Stimulated activated CD8-positive, alpha-beta memory T cell treated with anti-CD3 and anti-CD28 coated beads, Interleukin-4, amount 100 ng/mL, for 1 hour (primary cell): ENCODE measurements at places on chromosomes 2 and 18.

DNA sequence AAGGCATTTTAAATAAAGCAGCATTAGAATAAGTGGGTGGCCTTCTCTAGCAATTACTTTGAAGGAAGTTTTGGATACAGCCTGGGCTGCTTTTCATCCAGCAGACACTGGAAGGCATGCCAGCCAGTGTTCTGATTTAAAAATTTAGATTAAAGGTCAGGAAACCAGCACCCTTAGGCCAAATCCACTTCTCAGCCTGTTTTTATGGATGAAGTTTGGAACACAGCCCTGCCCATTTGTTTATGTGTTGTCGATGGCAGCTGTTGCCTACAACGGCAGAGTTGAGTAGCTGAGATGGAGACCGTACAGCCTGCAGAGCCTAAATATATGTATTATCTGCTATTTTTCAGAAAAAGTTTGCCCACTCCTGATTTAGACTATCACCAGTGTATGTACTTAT lies 313.6 kb upstream of the ACVR2A start:
- DNase-seq, result no peak

DNA sequence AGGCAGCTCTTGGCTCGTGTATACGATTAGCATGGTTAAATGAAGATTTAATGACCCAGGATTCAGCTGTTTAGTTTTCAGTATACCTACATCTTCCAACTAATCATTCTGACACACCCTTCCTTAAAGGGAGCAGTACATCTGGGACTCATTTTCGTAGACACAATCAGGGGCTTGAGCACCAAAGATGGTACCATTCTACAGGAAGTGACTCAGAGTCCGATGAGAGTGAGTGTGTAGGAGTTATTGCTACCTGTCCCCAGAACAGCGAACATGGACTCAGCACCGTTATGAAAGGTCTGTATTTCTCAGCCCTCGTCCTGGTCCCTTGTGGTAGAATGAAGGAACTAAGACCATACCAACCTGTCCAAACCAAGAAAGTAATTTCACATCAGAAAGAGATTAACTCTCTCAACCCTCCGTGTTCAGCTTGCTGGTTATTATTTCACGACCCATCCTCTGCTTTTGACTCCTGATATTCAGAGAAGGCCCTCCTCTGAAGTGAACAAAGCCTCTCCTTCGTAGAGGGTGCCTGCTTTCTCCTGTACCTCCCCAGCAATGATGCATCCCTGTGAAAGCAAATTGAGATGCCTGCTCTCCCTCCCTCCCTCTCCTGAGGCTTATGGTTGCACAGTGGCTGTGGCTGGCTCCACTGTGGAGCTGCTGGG lies 214.8 kb downstream of the MTX2 start:
- no peak for DNase-seq

- DNase-seq, result no peak
Measured at GRCh38 chr2:231238689-231239088, 40.3 kb downstream of the ARMC9 start.

- no peak for DNase-seq
Measured at GRCh38 chr18:34352385-34353163, 127.9 kb upstream of the NOL4 start.

- DNase-seq, result no peak
Measured at GRCh38 chr2:101082998-101083397, 68.2 kb downstream of the TBC1D8 start.

GRCh38 chr18:46152436-46152807 lies 48.2 kb downstream of the HAUS1 start:
- no peak for DNase-seq

- DNase-seq, result no peak
Measured at GRCh38 chr2:76050196-76050595, 339.5 kb upstream of the GCFC2 start.

GRCh38 chr2:52500561-52500960 lies 1267.0 kb upstream of the CHAC2 start:
- DNase-seq, result no peak

DNA sequence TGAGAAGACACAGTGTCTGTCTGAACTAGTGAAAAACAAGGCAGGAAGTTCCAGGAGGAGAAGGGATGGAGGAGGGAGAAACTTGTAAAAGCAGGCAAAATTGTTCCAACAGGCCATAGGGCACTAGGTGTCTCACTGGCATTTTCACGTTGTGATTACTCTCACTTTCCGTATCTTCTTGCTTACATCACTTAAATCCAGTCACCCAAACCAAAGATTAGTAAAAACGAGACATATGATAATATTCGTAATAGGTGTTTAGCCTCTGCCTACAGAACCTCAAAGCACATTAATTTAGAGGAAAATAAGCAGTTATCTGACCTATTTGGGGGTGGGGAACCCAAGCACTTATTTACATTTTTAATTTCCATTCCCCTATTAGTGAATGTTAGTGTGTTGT lies 78.3 kb downstream of the POU3F3 start:
- no peak for DNase-seq

- DNase-seq, result no peak
Measured at GRCh38 chr2:170847716-170848115, 31.0 kb downstream of the GAD1 start.

GRCh38 chr2:154402213-154402612 lies 296.3 kb upstream of the KCNJ3 start:
- DNase-seq, result no peak

GRCh38 chr2:96687266-96687665 lies 44.7 kb downstream of the FER1L5 start:
- DNase-seq, result no peak

GRCh38 chr2:189951791-189952535 lies 110.6 kb downstream of the MSTN start:
- no peak for DNase-seq

DNA sequence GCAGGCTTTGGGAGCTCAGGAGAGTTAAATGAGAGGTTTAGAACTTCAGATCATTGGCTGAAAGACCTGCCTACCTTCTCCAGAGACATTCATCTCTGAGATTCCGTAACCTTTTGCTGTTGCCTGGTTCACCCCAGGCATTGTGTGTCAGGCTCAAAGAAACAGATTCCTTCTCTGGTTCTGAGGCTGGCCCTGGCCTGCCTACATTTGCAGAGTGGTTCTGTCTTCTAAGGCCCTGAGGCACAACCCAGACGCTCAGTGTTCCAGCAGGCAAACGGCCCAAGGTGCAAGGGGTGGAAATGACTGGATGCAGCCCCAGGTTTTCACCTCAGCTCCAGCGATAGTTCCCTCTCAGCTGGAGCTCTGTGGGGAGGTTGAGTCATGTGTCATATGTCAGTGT lies 48.3 kb downstream of the MYO3B start:
- no peak for DNase-seq

GRCh38 chr18:65753520-65753919 lies 2.7 kb downstream of the CDH7 start:
- DNase-seq, result no peak

DNA sequence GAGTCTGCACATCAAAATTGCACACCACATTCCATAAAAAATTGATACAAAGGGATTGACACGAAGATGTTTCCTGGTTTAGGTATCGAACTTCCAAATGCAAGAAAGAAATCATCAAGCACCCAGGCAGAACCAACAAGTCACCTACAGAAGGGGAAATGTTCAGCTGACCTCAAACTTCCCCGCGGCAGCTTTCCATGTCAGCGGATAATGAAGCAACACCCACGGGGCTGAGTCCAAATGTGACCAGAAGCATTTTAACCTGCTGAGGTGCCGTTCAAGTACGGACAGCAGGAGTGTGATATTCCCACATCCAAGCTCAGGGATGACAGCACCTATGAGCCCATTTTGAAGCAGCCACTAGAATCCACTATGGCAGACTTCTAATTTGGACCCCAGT lies 124.9 kb downstream of the GALNT14 start:
- DNase-seq, result no peak

GRCh38 chr2:231425811-231426703 lies 30.5 kb downstream of the B3GNT7 start:
- peak; percentile 33 for DNase-seq

- DNase-seq, result peak; percentile 57
Measured at GRCh38 chr2:38535744-38536506, 66.8 kb downstream of the HNRNPLL start.

GRCh38 chr2:1808981-1809422 lies 64.7 kb upstream of the PXDN start:
- DNase-seq, result no peak

- DNase-seq, result no peak
Measured at GRCh38 chr2:7774481-7774880, 857.3 kb downstream of the RNF144A start.

GRCh38 chr2:44763275-44763782 lies 178.2 kb upstream of the SIX3 start:
- no peak for DNase-seq

GRCh38 chr2:232457121-232458011 lies 1.4 kb downstream of the ALPI start:
- no peak for DNase-seq

DNA sequence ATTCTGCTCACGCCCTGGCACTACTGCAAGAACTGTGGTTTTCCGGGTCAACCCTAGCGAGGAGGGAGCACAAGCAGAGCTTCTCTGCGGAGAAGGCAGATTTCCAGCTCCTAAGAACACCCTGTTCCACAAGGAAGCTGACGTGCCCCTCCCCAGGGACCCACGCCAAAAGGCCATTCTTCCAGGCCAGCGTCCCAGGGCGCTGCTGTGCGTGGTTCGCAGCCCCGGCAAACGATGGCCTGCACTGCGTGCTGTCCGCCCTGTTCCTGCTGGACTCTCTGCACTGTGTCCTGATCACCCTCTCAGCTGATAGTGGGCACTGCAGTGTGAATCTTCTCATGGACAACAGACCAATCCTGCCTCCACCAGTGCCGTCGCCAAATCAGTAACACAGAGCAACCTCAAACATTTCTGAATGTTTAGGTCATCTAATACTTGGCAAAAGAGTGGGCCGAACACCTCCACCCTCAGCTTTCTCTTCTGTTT lies 49.1 kb downstream of the ADI1 start:
- DNase-seq, result no peak

GRCh38 chr18:50734886-50735285 lies 84.9 kb downstream of the MRO start:
- no peak for DNase-seq

- no peak for DNase-seq
Measured at GRCh38 chr18:58446391-58447060, 182.4 kb downstream of the ALPK2 start.

GRCh38 chr2:210965472-210965871 lies 409.1 kb downstream of the CPS1 start:
- no peak for DNase-seq

- DNase-seq, result no peak
Measured at GRCh38 chr18:5175378-5175777, 21.7 kb downstream of the AKAIN1 start.

DNA sequence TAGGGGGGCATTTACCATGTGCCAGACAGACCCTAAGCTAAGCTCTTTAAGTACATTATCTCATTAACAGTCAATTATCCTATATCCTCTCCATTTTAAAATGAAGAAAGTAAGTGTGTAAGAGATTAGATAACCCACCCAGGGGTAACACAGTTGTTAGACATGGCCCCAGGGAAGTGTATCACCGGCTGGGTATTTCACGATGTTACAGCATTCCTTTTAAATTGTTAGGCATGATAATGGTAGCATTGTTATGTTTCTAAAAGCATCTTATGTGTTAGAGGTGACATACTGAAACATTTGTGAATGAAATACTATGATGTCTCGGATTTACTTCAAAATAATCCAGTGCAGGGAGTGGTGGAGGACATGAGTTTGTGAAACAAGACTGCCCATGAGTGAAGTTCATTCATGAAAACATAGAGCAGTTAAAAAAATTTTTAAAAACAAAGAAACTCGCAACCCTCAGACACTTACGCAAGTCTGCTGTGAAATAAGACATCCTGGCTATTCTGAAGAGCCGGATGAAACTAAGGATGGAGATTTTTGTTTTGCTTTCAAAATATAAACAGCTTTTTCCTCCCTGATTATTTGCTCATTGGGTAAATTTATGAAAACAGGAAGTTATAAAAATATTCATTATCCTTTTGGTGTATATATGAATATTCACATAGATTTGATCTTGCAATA lies 54.9 kb downstream of the IL1RL2 start:
- no peak for DNase-seq

- DNase-seq, result no peak
Measured at GRCh38 chr2:95525294-95526035, 40.9 kb upstream of the TRIM43B start.

DNA sequence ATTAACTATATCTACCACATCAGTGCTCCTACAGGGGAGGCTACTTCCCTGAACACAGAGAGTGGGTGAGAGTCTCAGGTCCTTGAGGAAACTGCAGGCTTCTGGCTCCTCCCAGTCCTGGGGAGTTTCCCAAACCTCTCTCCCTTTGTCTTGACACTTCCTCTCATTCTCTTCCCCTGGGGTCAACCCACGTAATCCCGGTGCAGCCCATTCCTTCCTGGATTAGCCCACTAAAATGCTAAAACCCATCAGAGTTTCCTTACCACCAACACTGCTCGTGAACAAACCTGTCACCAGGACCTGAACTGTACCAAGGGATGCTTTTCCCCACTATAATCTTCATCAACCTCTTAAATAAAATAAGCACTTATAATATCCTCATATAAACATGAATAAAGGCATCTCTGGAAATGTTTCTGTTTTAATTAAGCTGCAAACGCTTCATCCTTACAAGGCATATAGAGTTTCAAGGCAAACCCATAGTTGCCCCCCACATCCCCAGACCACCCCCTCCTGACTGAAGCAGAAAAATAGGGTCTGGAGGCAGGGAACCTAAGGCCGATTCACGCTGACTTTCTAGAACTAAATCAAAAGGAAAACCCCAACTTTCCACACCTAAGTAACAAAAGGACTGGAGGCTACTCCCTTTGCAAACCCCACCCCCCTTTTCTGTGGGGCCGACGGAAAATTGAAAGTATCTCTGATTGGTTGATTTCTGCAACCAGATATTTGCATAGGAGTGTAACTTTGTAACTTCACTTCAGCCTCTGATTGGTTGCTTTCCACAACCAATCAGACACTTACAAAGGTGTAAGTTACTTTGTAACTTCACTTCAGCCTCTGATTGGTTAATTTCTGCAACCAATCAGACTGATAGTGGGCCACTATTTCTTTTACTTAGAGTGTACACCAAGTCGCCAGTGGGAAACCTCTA lies 19.0 kb downstream of the TMSB10 start:
- DNase-seq, result no peak

DNA sequence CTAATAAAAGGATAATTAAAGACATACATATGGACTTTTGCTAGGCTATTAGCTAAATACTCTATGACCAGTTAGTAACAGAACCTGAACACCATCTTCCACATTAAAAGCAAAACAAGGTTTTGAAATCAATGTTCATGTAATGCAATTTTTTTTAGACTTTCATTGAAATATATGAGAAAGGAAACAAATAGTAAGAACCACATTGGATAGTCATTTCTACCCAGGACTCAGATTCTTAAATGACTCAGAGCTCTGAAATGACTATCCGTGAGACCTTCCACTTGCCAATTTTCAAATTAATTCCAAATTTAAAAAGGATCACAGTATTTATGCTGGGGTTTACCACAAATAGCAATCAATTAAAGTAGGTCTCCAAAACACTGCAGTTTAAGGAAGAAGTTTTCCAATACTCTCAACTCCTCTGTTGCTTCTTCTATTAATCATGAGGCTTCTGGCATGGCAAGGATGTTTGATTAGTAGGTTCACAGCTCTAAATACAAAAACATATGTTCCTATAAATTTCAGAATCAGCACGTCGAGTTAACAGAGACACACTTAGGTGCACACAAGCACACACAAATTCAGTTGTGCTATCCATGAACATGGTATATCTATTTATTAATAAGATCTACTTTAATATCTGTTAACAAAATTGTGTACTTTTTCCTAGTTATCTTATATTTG lies 841.0 kb downstream of the RNF144A start:
- no peak for DNase-seq

- DNase-seq, result no peak
Measured at GRCh38 chr2:219592736-219593135, 4.9 kb upstream of the STK11IP start.
